Gastroesophageal sphincter (tissue), 4 donors: ENCODE measurements at places on chromosomes 2 and 18.
A peak's percentile ranks its signal among the peaks of the same experiment; 100 is the strongest.

- ATAC-seq, result no peak
These were observed 36.0 kb downstream of the CDK15 start for GRCh38 chr2:201842131-201842860.

GRCh38 chr2:119461811-119462210 is 30.2 kb downstream of the TMEM37 start:
- no peak for ATAC-seq

DNA sequence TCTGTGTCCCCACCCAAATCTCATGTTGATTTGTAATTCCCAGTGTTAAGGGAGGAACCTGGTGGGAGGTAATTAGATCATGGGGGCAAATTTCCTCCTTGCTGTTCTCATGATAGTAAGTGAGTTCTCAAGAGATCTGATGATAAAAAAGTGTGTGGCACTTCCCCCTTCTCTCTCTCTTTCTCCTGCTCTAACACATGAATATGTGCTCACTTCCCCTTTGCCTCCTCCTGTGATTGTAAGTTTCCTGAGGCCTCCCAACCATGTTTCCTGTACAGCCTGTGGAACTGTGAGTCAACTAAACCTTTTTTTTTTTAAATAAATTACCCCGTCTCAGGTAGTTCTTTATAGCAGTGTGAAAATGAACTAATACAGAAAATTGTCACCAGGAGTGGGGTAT is 380.0 kb downstream of the MEIS1 start:
- ATAC-seq, result no peak

GRCh38 chr2:240775905-240776304 is 44.1 kb downstream of the KIF1A start:
- ATAC-seq, result no peak

DNA sequence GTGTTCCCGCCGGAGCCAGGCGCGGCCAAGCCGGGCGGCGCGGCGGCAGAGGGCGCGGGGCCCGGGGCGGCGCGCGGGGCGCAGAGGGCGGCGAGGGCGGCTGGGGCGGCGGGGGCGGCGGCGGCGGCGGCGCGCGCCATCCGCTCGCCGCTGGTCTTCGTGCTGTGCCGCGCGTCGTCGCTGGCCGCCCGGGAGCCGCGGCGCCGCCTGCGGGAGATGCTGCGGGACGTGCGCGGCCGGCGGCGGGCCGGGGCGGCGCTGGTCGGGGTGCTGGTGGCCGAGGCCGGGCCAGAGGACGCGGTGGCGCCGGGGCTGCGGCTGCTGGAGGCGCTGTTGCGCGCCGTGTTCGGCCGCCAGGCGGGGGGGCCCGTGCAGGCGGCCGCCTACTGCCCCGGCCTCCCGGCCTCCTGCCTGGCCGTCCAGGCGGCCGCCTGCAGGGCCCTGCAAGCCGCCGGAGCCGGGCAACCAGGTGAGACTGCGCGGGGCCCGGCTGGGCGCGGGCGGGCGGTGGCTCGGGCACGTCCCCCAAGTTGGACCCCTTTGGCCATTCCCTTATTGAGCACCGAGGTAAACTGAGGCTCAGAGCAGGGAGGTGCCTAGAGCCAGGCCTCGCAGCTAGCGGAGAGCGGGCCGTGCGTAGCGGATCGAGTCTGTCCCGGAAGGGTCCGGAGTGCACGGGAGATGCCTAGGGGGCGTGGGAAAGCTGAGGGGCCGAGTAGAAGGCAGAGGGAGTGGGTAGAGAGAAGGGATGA is 584 bp downstream of the C2orf72 start:
- peak; percentile 42 for ATAC-seq

DNA sequence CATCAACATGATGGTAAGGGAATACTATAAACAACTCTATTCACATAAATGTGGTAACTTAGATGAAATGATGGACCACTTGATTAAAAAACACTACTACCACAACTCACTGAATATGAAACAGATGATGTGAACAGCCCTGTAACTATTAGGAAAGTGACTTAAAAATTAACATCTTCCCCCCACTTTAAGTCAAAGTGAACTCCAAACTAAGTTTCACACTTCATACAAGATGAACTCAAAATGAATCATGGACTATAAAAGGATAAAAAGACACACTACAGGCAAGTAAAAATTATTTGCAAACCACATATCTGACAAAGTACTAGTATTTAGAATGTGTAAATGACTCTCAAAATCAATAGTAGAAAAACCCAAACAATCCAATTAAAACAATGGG is 71.6 kb downstream of the ZAP70 start:
- ATAC-seq, result no peak

DNA sequence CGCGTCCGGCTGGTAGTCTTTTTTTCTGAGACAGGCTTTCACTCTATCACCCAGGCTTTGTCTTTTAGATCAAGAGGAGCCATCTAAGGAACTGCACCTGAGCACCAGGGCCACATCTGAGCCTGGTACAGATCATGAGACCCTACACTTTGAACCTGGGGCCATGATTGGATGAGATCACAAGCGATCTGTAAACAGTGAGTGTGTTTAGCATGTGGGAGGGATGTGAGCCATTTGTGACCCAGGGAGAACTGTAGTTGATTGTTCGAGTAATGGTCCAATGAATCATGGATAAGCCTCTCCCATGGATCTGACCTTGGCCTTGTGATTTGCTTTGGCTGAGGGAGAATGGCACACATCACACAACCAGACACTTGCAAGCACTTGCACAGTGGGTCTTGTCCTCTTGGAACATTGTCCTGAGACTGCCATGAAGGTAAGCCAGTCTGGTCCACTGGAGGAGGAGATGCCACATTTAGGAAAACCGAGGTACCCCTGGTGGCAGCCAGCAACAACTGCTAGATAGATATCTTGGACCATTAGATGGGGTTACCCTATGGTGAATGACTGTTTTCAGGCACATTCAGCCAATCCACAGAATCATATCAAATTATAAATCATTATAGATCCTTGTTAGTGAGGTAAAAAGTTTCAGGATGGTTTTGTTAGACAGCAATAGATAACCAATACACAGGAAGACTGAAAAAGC is 19.5 kb upstream of the DTNB start:
- no peak for ATAC-seq

- no peak for ATAC-seq
These were observed 86.4 kb upstream of the SPRED2 start for GRCh38 chr2:65518751-65519150.

DNA sequence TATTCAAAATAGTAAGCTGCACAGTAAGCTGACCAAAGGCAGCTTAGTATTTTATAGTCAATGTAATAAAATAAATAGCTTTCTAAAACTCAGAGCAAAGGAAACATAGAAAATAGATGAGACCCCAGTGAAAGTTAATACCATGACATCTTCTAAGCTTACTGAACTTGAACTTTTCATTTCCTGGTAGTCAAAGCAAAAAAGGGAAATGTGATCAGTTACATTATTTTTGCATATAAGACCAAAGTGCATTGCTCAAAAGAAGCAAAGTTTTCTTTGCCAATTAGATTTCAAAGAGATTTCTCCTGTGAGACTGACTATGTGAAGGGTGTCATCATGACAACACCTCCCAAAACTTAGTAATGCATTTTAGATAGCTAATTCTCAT is 70.2 kb downstream of the MYO1B start:
- no peak for ATAC-seq

- ATAC-seq, result no peak
These were observed 116.2 kb downstream of the GATA6 start for GRCh38 chr18:22285361-22286140.

GRCh38 chr2:120204417-120204816 is 18.8 kb downstream of the TMEM185B start:
- ATAC-seq, result no peak

GRCh38 chr2:101002562-101003277 is 631 bp downstream of the RPL31 start:
- no peak for ATAC-seq

- ATAC-seq, result peak; percentile 78
These were observed 99.4 kb upstream of the RND3 start for GRCh38 chr2:150586858-150587257.

- no peak for ATAC-seq
These were observed 580.1 kb downstream of the ZEB2 start for GRCh38 chr2:143939626-143940330.

GRCh38 chr2:190974629-190975361 is 39.2 kb downstream of the STAT1 start:
- no peak for ATAC-seq

GRCh38 chr2:236870370-236870769 is 215.3 kb upstream of the COPS8 start:
- ATAC-seq, result no peak

DNA sequence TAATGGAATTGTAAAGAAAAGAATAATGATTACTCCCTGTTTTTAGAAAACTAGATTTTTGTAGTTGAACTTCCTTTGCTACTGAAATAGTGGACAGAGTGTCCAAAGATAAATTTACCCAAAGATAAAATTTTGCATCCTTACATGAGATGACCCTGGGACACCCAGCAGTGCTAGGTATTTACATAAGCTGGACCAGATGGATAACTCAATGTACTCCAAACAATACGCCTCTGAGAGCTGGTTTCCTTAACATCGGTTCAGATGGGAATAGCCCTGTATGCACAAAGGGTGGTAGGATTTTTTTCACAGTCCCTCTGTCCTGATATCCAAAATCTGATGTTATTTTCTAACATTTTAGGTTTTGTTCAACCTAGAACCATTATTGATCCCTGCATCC is 432.1 kb upstream of the ID2 start:
- no peak for ATAC-seq

- ATAC-seq, result peak; percentile 39
These were observed 15.5 kb upstream of the SIX2 start for GRCh38 chr2:45024600-45025291.

- no peak for ATAC-seq
These were observed 725 bp downstream of the FIGN start for GRCh38 chr2:163734881-163735684.
